Vagina (tissue), 2 donors: ENCODE measurements at places on chromosomes 16 and 17. TPM values are rescaled to one million over a fixed set of nuclear protein-coding genes. Genes with fewer than 3 reads are reported as not detected.

DNA sequence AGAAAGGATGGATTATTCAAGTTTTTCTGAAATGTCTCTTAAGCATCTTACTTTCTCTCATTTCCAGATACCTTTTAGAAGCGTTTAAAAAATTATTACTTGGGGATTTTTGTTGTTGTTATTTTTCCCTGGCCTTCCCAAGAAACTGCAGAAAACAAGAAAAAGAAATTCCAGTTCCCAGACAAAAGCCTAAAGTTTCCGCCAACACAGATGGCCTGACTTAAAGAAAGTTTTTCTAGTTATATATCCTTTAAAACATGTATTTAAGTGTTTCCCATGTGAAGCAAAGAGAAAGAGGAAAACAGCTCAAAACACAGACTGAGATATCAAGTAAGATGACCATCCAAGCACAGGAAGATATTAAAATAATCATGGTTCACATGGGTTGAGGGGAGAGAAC is 401.7 kb upstream of the MAF start:
- DNase-seq: no peak
- H3K27ac ChIP-seq: no peak overlapping the region
- no peaks in the 10 kb centered on the region for H3K27me3 ChIP-seq
- H3K4me1 ChIP-seq: no peaks in the 10 kb centered on the region
- H3K36me3 ChIP-seq: no peaks in the 10 kb centered on the region

FAM20A gene
- 16.2 TPM for total RNA-seq

DNA sequence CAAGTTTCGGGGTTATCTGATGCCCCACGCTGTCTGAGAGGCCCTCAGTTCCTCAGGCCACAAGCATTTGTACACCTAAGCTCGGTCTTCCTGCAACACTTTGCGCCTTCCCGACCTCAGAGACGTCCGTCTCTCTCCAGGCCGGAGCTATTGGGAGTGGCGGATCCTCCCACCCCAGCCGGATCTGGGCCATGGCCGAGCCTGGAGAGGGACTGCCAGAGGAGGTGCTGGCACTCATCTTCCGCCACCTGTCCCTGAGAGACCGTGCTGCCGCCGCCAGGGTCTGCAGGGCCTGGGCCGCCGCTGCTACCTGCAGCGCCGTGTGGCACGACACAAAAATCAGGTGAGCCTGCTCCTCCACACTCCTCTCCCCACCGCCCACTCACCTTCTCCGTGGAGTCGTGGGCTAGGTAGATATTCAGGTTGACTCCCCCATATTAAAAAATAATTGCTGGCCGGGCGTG is 1.9 kb downstream of the FBXL8 start:
- peak overlapping the region; percentile 98 for H3K4me3 ChIP-seq
- no peaks in the 10 kb centered on the region for H3K27me3 ChIP-seq
- DNase-seq: no peak
- H3K4me1 ChIP-seq: peaks cover 63% of the 10 kb centered on the region
- no peaks in the 10 kb centered on the region for H3K36me3 ChIP-seq

GRCh38 chr16:17647879-17648872 is 177.4 kb upstream of the XYLT1 start:
- H3K27ac ChIP-seq: no peak overlapping the region
- H3K27me3 ChIP-seq: no peaks in the 10 kb centered on the region
- DNase-seq: no peak
- no peaks in the 10 kb centered on the region for H3K36me3 ChIP-seq
- no peaks in the 10 kb centered on the region for H3K4me1 ChIP-seq
- H3K4me3 ChIP-seq: no peak overlapping the region

HS3ST4 gene
- 1.5 TPM for total RNA-seq

DNA sequence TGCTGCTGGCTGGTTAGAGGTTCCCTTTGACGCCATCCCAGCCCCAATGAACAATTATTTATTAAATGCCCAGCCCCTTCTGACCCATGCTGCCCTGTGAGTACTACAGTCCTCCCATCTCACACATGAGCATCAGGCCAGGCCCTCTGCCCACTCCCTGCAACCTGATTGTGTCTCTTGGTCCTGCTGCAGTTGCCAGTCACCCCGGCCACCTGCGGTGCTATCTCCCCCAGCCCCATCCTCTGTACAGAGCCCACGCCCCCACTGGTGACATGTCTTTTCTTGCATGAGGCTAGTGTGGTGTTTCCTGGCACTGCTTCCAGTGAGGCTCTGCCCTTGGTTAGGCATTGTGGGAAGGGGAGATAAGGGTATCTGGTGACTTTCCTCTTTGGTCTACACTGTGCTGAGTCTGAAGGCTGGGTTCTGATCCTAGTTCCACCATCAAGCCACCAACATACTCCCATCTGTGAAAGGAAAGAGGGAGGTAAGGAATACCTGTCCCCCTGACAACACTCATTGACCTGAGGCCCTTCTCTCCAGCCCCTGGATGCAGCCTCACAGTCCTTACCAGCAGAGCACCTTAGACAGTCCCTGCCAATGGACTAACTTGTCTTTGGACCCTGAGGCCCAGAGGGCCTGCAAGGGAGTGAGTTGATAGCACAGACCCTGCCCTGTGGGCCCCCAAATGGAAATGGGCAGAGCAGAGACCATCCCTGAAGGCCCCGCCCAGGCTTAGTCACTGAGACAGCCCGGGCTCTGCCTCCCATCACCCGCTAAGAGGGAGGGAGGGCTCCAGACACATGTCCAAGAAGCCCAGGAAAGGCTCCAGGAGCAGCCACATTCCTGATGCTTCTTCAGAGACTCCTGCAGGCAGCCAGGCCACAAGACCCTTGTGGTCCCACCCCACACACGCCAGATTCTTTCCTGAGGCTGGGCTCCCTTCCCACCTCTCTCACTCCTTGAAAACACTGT is 11.3 kb downstream of the CX3CL1 start:
- H3K36me3 ChIP-seq: no peaks in the 10 kb centered on the region
- peaks cover 40% of the 10 kb centered on the region for H3K4me1 ChIP-seq
- DNase-seq: no peak
- no peak overlapping the region for H3K4me3 ChIP-seq

- no peaks in the 10 kb centered on the region for H3K36me3 ChIP-seq
- peaks cover 2% of the 10 kb centered on the region for H3K4me1 ChIP-seq
- no peaks in the 10 kb centered on the region for H3K27me3 ChIP-seq
- H3K27ac ChIP-seq: no peak overlapping the region
Measured at GRCh38 chr17:20315311-20315710, 152.0 kb downstream of the LGALS9B start.
